ENCODE measurements at places on chromosomes 12 and 14.
A peak's percentile ranks its signal among the peaks of the same experiment; 100 is the strongest.

DNA sequence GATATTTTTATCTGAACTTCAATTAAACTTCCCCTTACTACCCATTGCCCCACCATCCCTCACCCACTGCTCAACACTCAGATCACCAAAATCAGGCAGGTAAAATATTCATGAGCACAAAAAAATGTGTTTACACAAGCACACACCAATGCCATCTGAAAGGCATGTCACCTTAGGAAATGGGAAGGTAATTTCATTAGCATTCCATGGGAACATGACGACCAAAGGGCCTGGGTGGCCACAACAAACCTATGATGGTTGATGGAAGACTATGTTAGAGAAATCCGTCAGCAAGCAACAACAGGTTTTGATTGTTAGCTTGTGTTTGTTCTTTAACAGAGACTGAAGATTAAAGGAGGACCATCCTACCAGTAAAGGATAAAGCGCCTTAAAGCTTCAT lies 97.6 kb downstream of the BCAT1 start:
- no peak for DNase-seq

DNA sequence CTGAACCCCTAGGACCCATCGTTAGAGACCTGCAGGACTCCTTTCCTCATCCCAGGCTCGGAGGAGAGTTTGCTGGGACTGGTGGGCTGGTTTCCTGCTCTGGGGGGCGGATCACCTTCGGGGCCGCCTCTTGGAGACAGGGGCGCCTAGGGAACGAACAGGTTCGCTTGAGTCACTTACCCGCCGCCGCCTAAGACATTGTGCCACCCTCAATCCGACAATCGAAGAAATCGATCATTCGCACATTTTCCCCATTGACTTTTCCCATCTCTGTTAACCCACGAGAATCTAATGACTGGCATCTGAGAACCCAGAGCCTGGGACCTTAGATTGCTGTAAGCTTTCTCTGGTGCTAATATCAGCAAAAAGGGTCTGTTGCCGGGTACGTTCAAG lies 322 bp downstream of the SLC39A9 start:
- DNase-seq, result no peak

GRCh38 chr12:92055877-92056276 lies 89.8 kb downstream of the BTG1 start:
- DNase-seq, result no peak

DNA sequence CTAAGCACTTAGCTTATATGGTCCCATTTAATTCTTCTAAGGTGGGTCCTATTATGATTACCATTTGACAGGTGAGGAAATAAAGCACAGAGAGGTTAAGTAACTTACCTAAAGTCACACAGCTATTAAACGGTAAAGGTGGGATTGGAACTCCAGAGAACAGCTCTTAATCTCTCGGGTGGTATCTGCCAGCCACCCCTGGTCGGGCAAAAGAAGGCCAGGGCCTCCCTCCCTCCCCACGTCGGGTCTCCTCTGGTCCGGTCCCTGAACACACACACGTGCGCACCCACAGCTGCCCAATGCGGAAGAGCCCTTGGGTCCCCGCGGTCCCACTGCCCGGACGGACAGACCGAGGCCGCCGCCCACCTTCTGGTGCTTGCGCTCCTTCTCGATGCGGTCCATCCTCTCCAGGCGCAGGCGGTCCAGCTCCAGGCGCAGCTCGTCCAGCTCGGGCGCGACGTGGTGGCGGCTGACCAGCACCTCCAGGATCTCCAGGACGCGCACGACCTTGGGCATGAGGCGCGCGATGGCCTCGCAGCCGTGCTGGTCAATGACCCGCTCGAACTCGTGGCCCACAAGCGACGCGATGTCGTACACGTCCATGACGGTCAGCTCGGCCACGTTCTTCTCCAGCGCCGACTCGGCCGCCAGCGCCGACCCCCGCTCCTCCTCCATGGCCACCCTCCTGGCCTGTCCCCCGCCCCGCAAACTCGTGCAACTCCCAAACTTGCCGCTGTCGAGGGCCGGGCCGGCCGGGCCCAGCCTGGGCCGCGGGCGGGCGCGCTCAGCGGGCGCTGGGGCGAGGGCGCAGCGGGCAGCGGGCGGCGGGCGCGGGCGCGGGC lies 490 bp downstream of the RILPL1 start:
- no peak for DNase-seq

GRCh38 chr14:88613552-88614010 lies 50.7 kb downstream of the ZC3H14 start:
- DNase-seq, result peak; percentile 14

GRCh38 chr12:12533238-12533829 lies 29.3 kb downstream of the DUSP16 start:
- DNase-seq, result no peak

- no peak for DNase-seq
Observed at GRCh38 chr12:113333877-113334785, 778 bp downstream of the SLC8B1 start.

- no peak for DNase-seq
Observed at GRCh38 chr12:105227879-105228278, 8.1 kb downstream of the APPL2 start.

- no peak for DNase-seq
Observed at GRCh38 chr12:126036348-126036747, 971.1 kb downstream of the AACS start.

- no peak for DNase-seq
Observed at GRCh38 chr14:100526632-100527031, 60.6 kb downstream of the BEGAIN start.

DNA sequence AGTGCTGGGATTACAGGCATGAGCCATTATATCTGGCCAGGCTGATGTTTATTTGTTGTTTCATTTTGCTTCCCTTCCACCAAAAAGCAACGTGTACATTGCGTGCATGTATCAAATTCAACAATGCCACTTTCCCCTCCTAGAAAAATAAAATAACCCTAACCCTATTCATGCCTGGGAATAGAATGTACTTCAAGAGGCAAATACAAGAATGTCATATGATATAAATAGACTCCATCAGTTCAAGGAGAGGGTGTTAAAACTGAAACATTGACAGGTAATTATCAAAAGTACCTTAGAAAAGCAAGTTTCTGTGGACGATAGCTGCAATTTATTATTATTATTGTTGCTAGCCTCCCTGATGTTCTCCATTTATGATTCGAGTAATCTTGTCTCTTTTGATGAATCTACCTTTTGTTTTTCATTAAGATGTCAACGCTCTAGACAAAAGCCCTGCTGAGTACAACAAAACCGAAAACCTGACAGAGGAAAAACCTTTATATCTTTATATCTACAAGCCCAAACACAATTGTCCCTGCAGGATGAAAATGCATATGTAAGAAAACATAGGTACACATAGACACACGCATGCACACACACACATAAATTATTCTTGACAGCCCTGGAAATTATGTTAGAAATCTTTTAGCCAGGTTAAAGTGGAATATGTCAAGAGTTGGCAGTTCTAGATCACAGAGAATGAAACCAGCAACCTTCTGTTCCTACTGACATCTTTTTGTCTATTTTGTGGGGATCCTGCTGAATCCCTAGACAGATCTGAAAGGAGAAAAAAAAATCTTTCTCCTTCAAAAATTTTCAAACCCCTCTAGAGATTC lies 98.9 kb downstream of the BTG1 start:
- no peak for DNase-seq

DNA sequence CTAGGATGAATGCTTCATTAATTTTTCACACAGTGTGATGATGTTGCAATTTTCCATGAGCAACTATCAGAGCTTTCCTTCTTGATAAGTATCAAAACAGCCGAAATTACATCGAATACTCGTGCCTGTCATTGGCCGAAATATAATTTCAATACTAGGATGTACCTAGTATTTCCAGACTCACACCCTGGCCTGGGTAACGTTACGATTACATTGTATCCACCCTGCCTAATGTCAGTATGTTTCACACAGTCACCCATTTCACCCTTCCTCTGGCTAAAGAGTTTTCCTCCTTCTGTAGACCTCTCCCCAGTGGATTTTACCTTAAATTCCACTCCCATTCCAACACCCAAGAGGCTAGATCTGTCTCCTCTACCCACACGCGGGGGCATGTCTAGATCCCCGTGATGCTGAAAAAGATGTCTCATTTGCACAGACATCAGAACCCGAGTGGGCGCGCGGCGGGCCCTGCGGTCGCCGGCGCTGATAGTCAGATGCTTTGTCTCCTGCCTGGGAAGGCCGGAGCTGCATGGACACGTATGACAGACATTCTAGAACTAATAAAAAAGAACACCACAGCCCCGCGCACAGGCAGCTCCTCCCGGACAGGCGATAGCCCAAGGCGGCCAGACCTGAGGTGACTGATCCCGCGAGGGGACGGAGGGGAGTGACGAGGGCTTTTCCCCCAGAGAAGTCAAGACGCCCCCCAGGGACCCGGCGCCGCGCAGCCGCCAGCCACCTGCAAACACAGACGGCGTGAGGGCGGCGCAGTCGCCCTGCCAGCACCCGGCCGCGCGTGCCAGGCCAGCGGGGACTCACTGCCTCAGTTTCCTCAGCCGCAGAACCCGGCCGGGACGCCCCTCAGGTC lies 723 bp downstream of the KIF21A start:
- DNase-seq, result no peak

- DNase-seq, result no peak
Observed at GRCh38 chr12:8636581-8636980, 23.9 kb upstream of the AICDA start.

DNA sequence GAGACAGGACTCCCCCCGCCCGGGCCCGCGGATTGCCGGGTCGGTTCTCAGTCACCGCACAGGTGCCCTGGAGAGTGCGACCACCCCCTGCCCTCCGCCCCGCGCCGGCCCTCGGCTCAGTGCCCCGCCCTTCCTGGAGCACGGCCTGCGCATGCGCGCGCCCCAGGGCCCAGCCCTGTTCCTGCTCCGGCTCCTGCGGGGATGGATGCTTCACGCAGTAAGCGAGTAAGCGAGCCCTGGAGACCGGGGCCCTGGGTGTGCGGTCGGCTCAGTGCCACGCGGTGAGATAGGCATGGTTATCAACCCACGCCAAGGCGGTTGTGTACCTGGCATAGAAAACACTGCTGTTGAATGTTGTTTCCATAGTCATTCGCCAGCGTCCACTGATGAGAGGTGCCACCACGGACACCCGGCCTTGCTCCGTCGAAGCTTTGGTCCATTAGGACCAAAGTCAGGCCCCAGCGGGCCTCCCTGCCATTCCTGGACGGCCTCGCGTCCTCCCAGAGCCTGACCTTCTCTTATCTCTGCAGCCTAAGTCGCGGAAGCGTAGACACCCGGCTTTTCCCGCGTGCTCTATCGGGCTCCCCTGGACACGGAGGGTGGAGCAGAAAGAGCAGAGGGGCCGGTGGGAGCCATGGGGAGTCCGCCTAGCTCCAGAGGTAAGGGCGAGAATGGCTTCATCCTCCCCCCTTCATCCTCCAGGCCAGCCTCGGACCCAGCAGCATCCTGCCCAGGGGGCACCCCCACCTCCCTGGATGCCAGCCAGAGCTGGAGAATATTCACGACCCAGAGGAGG lies 90.6 kb downstream of the PAPOLA start:
- DNase-seq, result no peak

Measured in KG1 (cell line).